ENCODE measurements at places on chromosomes 12 and 14. TPM values are rescaled to one million over a fixed set of nuclear protein-coding genes. Genes with fewer than 3 reads are reported as not detected.

The NYNRIN gene
- total RNA-seq, result 13.8 TPM

The MMP19 gene
- total RNA-seq, result 1.4 TPM

The KRT80 gene
- total RNA-seq, result 0.16 TPM

The OR10P1 gene
- total RNA-seq, result not detected

The RPS6KL1 gene
- total RNA-seq, result 7.0 TPM

The SRRM4 gene
- not detected for total RNA-seq

The TMEM229B gene
- 0.97 TPM for total RNA-seq

The SERPINA1 gene
- total RNA-seq, result not detected

The GLS2 gene
- total RNA-seq, result 0.44 TPM

The DNAJC22 gene
- total RNA-seq, result 0.94 TPM

The GDF11 gene
- total RNA-seq, result 0.65 TPM

The FOXN4 gene
- not detected for total RNA-seq

The PPHLN1 gene
- total RNA-seq, result 53.4 TPM

The DPY19L2 gene
- 3.2 TPM for total RNA-seq

The MLF2 gene
- total RNA-seq, result 75.8 TPM

The FITM1 gene
- total RNA-seq, result not detected

The RNASE7 gene
- not detected for total RNA-seq

The SLC25A47 gene
- not detected for total RNA-seq

The SLC38A4 gene
- total RNA-seq, result 4.2 TPM

The LMNTD1 gene
- total RNA-seq, result not detected

The KLRF1 gene
- 0.16 TPM for total RNA-seq

The PZP gene
- 1.1 TPM for total RNA-seq

The NPFF gene
- total RNA-seq, result not detected

The KRT71 gene
- total RNA-seq, result not detected

The SLC22A17 gene
- 0.97 TPM for total RNA-seq

The CD69 gene
- 3.7 TPM for total RNA-seq

The KRT3 gene
- total RNA-seq, result not detected

The CPNE6 gene
- not detected for total RNA-seq

The BAG5 gene
- total RNA-seq, result 19.9 TPM

The KRT75 gene
- total RNA-seq, result not detected

The KRAS gene
- 10.5 TPM for total RNA-seq

The FGD6 gene
- total RNA-seq, result 8.6 TPM

The IFI27L1 gene
- 15.5 TPM for total RNA-seq

The MYH6 gene
- total RNA-seq, result not detected

The APEX1 gene
- total RNA-seq, result 50.5 TPM

The PARPBP gene
- total RNA-seq, result 11.5 TPM
